Head of caudate nucleus (tissue), 42 donors: ENCODE measurements at places on chromosomes 13 and 19.

DNA sequence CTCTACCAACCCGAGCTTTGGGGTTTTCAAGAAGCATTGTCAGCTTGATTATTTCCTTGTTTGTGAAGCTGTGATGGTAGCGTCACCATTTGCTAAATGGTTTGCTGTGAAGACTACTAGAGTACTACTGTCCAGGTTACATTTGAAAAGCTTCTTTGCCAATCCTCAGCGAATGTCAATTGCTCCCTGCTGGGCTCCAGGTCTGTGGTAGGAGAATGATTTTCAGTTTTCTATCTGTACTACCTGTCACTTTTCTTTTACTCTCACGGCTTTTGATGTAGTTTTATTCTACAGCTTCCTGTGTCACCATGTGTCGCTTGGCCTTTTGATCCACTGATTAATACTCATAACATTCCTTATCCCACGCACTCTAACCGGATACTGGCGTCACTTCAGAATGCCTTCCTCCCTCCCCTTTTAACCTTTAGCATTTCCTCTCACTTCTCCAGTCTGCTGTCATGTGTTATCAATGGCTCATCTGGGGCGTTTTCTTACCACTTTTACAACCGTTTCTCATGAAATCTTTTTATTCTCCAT lies 7.5 kb upstream of the GPR183 start:
- DNase-seq, result no peak

- DNase-seq, result peak; percentile 91
Measured at GRCh38 chr19:4016486-4016885, 8.9 kb downstream of the PIAS4 start.

DNA sequence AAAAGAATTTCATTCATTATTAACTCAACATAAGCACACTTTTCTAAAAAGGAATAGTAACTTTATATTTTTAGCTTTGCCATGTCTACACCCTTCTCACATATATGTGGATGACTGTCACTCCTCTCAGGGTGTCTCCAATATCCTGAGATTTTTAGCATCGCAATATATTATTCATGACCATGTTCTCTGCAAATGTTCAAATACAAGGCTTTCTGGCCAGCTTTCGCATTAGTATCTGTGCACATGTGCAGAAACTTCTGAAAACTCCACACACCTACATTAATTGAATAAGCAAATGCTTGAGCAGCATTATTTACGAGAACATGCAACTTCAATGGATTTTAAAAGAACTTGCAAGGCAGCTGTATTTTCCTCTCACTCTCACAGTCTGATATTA lies 334.8 kb downstream of the PCDH9 start:
- DNase-seq, result no peak

GRCh38 chr19:33777753-33778088 lies 18.9 kb upstream of the KCTD15 start:
- DNase-seq, result no peak

- DNase-seq, result no peak
Measured at GRCh38 chr19:12880551-12881171, 588 bp downstream of the DNASE2 start.

DNA sequence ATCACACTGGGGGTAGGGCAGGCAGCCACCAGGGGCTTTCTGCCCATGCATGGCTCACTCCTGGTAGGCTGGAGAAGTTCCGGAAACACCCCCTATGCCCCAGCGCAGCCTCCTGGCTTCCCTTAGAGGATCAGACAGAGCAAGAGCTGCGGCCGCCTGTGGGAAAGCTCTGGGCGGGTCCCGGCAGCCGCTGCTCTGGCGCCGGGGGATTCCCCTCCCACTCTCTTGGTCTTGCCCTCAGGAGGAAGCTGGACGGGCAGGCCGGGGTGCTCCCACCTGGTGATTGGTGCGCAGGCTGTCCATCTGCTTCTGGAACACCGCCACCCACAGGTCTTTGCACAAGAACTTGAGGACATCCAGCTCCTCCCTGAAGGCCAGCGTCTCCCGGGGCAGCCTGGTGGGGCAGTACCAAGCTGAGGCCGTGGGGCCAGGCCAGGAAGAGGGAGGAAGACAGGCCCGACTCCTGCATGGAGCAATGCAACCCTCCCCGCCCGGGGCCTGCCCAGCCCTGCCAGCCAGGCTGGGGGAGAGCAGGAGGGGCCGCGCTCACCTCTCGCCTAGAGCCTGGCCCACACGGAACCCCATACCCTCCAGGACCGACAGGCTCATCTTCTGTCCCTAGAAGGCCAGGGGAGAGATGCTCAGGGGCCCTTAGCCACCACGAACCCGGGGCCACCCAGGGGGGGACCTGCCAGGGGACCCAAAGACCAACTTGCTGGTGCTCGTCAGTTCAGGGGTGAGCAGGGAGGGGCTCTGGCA lies 4.0 kb upstream of the NKPD1 start:
- no peak for DNase-seq

DNA sequence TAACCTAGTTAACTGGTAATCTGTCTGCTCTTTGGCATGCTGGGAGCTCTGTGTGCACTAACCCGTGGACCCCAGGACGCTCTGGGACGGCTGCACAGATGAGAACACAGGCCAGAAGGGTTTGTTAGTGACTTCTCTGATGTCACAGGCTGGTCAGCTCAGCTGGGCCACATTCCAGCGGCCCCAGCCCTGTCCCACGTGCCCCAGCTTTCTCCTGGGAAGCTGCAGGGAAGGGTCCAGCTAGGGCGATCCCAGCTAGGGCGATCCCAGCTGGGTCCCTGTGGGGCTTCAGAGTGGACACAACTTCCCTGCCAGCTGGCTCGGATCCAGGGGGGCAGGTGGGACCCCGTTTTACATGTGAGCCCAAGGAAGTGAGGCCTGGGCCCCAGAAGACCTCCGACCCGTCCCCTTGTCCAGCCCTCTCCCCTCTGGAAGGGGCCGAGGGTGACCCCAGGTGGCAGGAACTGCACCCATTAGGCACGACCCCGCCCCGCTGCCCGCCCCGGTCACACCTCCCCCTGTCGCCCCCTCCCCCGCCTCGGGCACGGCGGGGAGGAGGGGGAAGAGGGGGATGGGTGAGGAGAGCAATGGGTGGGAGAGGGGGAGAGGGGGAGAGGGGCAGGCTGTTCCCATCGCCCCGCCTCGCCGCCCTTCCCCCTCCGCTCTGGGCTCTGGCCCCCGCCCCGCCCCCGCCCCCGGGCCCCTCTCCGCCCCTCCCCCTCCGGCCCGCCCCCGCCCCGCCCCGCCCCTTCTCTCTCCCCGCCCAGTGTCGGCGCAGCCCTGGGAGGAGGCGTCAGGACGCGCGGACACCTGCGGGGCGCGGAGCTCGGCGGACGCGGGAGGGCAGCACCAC lies 75.2 kb upstream of the MCF2L start:
- no peak for DNase-seq

DNA sequence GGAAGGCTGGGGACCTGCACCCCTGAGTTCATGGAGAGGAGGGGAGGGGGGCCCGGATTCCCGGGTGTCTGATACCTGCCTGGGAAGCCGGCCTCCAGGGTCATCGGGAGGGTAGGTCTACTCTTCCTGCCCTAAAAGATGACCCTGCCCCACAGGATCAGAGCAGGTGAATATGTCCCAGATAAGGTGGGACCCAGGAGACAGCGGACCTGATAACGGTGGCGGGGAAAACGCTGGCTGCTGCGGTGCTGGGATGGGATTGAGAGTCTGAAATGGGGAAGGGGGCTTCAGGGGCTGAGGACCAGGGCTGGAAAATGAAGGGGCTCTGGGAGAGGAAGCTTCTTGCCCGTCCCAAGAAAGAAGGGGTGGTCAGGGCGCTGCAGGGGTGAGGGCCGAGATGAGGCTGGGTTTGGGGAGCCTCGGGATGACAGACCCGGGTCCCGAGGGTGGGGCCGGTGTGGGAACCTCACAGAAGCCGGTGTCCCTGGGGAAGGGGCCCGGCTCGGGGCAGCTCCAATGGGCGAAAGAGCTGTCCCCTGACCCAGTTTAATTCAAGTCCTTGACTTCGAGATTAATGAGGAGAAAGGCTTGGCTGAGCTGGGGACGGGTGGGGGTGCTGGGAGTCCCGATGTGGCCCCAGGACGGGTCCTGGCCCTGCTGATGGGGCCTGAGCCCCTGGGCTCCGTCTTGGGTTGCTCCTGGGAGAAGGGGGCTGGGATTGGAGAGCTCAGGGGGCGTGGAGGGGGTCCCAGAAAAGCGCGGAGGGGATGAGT lies 823 bp downstream of the TTYH1 start:
- no peak for DNase-seq

GRCh38 chr19:1004204-1004802 lies 4.1 kb downstream of the GRIN3B start:
- no peak for DNase-seq

GRCh38 chr13:37503287-37503686 lies 95.3 kb downstream of the POSTN start:
- DNase-seq, result no peak

DNA sequence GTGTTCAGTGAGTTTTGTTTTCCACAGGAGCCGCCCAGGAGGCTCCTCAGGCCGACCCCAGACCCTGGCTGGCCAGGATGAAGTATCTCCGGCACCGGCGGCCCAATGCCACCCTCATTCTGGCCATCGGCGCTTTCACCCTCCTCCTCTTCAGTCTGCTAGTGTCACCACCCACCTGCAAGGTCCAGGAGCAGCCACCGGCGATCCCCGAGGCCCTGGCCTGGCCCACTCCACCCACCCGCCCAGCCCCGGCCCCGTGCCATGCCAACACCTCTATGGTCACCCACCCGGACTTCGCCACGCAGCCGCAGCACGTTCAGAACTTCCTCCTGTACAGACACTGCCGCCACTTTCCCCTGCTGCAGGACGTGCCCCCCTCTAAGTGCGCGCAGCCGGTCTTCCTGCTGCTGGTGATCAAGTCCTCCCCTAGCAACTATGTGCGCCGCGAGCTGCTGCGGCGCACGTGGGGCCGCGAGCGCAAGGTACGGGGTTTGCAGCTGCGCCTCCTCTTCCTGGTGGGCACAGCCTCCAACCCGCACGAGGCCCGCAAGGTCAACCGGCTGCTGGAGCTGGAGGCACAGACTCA lies 12.9 kb downstream of the B3GNT3 start:
- DNase-seq, result no peak

DNA sequence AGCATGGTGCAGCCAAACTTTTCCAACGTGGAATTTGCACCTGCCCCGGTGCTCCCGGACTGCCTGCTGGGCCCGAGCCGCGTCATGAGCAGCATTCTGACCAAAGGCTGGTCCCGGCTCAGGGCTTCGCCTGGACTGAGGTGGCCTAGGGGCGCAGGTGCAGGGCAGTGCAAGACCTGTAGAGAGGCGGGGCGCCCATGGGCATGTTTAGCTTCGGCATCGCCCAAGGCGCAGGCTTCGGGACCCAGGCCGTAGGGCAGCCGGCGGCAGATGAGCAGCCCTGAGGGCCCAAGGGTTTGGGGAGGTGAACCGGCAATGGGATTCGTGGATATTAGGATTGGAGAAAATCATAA lies 23.8 kb downstream of the LRFN3 start:
- no peak for DNase-seq

- DNase-seq, result no peak
Measured at GRCh38 chr13:113064534-113065405, 40.8 kb upstream of the F7 start.

DNA sequence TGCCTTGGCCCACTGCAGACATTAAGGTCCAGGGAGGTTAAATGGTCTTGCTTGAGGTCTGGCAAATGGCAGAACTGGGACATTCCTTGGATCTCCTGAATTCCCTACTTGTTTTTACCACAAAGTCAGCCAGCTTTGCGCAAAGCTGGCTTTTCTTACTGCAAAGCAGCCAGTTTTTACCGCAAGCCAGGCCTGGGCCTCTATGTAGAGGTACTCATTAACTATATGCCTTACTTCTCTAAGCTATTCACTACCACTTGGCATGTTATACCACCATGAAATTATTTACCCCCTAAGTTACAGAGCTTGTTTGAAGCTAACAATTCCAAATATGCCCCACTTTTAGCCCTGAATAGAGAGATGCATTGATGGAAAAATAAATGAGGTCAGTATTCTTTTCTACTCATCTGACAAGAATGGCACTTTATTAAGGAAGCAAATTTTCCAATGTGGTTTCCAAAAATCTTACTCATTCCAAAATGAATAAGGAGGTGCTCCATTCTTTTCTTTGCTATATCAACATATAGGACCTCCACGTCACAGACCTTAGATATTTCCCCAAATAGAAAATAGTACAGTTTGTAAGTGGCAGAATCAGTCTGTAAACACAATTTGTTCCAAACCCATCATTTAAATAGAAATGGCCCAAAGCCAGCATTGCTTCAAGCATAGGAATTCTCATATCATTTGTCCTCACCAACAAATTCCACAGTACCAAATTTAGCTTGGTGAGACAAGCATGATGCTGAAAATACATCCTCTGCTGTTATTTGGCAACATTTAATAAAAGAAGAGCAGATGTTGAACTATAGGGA lies 143.9 kb upstream of the TSC22D1 start:
- DNase-seq, result no peak

- no peak for DNase-seq
Measured at GRCh38 chr19:19447536-19448237, 42.2 kb downstream of the GATAD2A start.

GRCh38 chr13:19587635-19588300 lies 26.4 kb upstream of the TPTE2 start:
- peak; percentile 38 for DNase-seq

DNA sequence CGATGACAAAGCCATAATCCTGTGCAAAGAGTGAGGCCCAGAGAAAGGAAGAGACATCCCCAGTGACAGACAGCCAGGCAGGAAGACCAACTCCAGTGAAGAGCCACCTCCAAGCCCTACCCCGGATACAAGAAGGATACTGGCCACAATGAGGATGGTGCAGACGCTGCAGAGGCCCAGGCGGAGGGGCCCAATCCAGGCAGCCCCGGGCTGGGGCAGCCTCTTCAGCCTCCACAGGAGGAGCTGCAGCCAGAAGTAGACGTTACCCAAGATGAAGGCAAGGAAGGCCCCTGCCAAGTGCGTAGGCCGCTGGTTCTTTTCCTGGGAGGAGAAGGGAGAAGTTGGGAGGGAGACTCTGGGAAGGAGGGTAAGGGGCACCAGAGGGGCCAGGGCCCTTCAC lies 8.5 kb downstream of the TMEM150B start:
- no peak for DNase-seq

GRCh38 chr13:111121506-111121905 lies 6.4 kb downstream of the ARHGEF7 start:
- peak; percentile 72 for DNase-seq

DNA sequence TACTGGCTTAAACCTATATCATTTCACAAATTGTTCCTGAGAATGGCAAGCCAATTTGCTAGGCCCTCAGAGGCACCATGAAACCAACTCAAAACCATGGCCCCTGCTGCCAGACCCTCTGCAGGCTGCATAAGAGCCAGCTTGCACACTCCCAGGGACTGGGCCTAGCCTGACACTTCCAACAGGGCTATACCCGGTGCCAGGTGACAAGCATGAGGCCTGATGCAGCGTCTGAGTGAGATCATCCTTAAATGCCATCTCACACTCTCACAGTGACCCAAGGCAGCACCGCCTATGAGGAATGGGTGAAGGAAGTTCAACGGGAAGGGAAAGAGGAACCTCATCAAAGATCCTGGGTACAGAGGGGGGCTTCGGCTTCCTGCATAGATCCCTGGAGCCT lies 65.6 kb downstream of the C13orf42 start:
- no peak for DNase-seq
